ENCODE measurements at places on chromosomes 13 and 19.

GRCh38 chr13:37123337-37123736, 17.9 kb upstream of the CSNK1A1L start:
- DNase-seq, result no peak

GRCh38 chr13:93805736-93806135, 579.1 kb downstream of the GPC6 start:
- DNase-seq, result no peak

- no peak for DNase-seq
These were observed 301 bp downstream of the POP4 start for GRCh38 chr19:29606420-29606747.

GRCh38 chr19:10339380-10339960, at the start of gene ICAM3:
TSS of gene ICAM3 (minus strand) at chr19:10339624. CDS start at chr19:10339614, 10 bp downstream.
- DNase-seq, result no peak

DNA sequence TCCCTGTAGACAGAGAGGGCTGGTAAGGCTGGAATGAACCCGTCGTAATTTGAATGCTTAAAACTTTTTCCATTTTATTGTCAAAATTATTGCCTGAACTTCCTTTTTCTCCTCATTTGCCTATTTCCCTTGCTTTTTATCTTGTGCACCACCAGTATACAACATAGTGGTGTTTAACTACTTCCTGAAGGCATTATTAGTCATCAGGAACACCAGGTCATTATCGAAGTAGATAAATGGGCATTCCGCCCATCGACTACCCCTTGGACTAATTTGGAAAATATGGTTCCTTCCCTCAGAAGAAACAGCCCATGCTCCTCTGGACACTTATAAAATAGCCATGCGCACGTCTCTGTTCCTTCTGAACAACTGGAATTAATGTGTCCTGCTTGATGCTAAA, 232.1 kb downstream of the TM9SF2 start:
- DNase-seq, result no peak
